ENCODE measurements at places on chromosomes 16 and 17.

- DNase-seq = no peak
Observed at GRCh38 chr17:78742901-78743300, 39.2 kb downstream of the CYTH1 start.

DNA sequence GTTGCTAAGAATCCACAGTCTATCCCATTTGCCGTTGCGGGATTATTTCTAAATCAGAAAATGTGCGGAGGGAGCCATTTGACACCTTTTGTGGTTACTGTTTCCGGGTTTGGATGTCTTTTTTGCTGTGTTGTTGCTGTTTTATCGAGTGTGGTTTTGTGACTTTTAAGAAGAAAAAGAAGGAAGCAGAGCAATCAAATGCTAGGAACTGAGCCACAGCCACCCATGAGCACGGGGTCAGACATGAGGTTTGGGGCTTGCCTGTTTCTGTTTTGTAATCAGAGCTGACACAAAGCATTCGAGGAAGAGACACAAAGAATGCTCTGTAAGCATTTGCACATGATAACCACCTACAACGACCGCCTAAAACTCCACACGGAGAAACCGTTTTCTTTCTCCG lies 53.1 kb upstream of the CHMP6 start:
- DNase-seq = peak; percentile 40

- no peak for DNase-seq
Observed at GRCh38 chr17:35265566-35266141, 22.8 kb downstream of the SLFN5 start.

DNA sequence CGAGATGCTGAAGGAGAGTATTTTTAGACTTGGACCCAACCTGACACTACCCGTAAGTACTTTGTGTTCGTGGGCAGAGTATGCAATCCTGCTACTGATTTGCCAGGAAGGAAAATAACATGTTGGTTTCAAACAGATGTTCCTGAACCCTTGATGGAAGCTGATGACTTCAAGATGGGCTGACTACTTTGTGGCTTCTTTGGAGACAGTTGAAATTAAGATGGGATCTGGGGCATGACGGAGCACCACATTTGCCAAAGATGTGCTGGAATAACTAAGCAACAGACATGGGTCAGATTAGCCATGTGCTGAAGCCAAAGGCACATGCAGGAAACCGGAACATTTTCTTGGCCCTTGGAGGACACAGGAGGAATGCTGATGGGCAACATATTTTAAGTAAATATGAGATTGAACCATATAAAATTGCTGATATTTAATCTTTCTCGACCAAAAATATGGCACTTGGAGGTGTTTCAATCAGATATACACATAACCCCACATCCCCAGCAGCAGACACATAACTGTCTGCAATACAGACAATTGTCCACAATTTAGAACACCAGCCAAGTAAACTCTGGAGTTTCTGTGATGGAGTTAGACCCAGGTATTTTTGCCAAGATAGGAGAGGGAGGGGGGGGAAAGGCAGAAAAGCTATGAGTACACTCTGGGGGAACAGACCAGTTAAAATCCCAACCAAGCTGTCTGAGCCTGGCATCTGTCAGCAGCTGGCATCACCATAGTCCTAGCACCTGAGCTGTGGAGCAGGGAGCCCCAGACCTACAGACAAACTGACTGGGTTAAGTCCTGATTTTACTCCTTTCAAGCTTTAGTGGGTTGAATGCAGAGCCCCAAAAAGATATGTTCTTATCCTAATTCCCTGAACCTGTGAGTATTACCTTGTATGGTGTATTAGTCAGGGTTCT lies 329.4 kb upstream of the CDH5 start:
- no peak for DNase-seq

- DNase-seq = no peak
Observed at GRCh38 chr16:53515811-53516210, 12.8 kb upstream of the AKTIP start.

DNA sequence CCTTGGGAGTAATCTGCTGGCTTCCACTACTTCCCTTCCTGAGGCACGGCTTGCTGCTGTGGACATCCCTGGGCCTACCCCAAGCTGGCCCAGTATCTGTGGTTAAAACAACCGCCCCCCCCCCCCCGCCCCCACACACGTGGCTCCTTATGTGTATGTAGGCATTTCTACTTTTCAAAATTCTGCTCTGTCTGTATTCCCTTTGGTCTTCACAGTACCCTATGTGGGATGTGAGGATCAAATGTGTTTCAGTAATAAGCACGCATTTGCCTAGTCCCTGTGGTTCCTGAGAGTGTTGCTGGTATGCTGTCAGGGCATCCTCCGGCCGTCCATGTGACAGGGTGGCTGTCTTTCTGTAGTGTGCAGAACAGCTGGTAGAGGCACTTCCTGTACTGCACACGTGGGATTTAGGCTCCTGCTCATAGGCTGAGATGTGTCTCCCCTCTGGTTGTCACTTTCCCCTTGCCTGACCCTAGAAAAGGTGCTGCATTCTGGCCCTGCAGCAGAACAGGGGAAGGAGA lies 2.2 kb downstream of the NT5M start:
- peak; percentile 34 for DNase-seq

- DNase-seq = no peak
Observed at GRCh38 chr17:71757156-71757555, 363.7 kb upstream of the SOX9 start.

- no peak for DNase-seq
Observed at GRCh38 chr16:5965321-5965720, 867.7 kb upstream of the EEF2KMT start.

DNA sequence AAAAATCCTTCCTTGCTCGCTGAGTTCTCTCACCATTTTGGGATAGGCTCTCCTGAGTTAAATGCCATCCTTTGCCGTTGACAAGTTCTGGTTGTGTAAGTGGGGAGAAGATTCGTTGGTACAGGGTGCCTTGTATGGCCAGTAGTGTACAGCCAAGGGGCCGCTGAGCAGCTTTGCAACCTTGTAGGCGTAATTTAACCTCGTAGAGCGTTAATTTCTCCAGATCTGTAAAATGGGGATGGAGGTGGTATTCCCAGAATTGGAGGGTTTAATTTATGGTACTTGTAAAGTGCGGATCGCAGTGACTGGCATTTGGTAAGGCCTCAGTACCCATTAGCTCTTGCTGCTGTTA lies 1.4 kb downstream of the ARSG start:
- no peak for DNase-seq

DNA sequence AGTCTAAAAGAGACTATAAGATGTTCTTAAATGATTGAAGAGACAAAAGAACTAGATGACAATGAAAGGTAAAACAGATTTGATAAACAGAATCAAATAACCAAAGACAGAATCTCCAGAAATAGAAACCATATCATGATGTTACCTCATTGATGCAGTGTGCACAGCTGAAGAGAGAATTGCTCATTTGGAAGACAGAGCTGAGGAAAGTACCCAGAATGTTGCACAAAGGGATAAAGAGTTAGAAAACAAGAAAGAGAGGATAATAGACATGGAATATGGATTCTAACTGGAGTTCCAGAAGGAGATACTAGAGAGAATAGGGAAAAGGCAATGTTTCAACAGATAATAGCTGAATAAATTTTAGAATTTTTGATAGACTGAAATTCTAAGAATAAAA lies 47.9 kb downstream of the CYLD start:
- DNase-seq = no peak

GRCh38 chr16:49491771-49492761 lies 118.5 kb downstream of the C16orf78 start:
- peak; percentile 19 for DNase-seq

DNA sequence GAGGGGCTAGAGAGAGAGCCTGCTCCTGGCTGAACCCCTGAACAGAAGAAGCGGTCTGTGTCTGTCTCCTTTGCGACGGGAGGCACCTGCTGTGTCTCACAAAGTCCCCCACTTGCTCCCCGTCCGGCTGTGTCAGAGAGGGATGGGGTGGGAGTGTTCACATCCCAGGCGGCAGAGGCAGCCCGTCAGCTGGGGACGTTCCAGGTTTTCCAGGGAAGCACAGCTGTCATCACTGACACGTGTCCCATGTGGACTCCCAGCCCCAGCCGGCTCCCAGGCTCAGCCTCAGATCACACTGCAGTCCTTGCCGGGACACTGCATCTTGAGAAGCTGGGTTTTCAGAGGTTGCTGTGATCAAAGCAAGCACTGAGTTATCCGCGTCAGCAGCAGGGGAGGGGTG lies 1.6 kb downstream of the TELO2 start:
- no peak for DNase-seq

DNA sequence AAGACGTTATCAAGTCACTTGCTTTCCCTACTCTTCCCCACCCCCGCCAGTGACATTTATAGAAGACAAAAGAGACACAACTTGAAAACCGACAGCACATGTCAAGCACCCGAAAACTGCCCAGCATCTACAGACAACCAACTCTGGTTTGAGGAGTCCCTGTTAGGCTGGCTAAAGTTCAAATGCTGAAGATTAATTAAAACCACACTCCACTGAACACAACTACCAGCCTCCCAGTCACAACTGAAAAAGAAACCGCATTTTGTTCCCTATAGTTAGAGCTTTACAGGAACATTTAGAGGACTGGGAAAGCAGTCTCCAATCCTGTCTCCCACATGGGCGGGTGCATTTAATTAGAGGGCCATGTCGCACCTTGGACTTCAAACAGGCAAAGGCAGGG lies 73.0 kb upstream of the COX10 start:
- no peak for DNase-seq

- no peak for DNase-seq
Observed at GRCh38 chr17:40203131-40203530, 16.0 kb upstream of the WIPF2 start.

DNA sequence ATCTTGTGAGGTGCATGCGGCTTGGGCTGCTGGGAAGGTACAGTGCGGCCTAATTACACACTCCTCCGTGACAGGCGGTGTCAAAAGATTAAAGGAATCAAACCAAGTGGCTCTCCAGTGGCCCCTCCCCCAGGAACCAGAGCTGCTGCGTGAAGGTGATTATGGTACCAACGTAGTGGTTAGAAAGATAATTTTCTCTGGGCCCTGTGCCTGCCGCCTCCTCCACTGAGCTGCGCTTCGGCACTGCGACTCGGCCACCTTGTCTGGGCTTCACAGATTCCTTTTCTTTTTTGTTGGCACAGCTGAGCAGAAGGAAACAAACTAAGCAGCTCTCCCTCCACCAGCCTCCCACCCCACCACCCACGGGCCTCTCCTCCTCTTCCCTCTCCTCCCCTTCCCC lies 113.2 kb upstream of the SDK2 start:
- DNase-seq = no peak

GRCh38 chr16:21650521-21650920 lies 1.9 kb downstream of the IGSF6 start:
- DNase-seq = no peak

GRCh38 chr16:82735186-82735585 lies 108.4 kb downstream of the CDH13 start:
- no peak for DNase-seq

GRCh38 chr17:75827308-75828075 lies 16.7 kb downstream of the UNC13D start:
- peak; percentile 66 for DNase-seq

GRCh38 chr17:27430882-27431491 lies 25.3 kb upstream of the KSR1 start:
- peak; percentile 8 for DNase-seq

- no peak for DNase-seq
Observed at GRCh38 chr17:21100636-21101035, 26.1 kb upstream of the DHRS7B start.

DNA sequence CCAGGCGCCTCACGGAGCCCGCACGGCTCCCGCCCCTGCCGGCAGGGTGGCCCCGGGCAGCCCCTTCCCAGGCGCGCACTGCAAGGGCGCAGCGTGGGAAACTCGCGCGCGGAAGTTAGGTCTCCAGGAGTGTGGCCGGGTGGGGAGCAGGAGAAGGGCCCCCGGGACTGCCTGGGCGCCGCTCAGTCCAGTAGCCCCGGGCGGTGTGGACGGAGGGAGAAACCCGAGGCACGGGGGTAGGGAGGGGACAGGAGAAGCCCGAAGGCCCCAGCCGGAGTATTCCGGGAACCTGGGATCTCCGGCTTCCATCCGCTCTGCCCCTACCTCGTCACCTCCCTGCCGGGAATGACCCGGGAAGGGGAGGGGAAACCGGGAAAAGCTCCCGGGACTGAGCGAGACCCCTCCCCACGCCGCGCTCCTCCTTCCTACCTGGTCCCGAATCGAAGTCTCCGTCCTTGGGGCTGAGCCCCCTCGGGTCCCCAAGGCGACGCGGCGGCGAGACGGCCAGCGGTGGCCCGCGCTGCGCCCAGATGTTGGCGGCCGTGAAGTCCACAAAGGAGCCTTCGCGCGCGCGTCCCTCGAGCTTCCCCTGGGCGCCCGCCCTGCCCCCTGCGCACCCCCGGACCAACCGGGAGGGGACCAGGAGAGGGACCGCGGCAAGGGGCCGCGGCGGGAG lies 418 bp downstream of the SOCS3 start:
- DNase-seq = peak; percentile 48

DNA sequence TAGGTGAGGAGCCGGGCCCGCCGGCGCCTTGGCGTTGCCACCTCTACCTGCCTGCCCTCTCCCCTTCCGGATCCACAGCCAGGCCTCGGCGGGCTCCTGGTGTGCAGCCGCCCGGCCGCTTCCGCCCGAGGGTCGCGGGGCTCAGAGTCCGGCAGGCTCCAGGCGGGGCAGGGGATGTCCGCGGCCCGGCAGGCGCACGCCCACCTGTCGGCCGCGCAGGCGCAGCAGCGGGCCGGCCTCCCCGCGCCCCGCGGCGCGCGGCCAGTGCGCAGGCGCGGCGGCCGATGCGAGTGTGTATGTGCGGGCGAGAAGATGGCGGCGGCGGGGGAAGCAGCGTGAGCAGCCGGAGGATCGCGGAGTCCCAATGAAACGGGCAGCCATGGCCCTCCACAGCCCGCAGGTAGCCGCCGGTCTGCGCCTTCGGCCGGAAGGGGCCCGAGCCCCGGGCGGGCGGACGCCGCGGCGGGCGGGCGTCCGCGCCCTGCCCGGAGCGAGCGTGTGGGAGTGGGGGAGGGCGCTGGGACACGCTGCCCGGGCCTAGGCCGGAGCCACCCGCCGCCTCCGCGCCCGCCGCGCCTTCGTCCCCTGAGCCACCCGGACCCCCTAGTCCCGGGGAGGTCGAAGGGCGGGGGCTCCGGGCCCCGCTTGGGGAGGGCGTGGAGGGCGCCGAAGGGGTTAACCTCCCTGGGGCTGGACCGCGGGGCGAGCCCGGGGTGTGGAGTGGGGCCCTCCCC lies at the start of gene USP10:
Gene USP10 (plus strand): TSS at position 289 of the 734 bp plus-strand sequence. CDS start 91 bp downstream, at position 380.
- DNase-seq = peak; percentile 83

GRCh38 chr16:25073854-25074253 lies 37.7 kb upstream of the LCMT1 start:
- DNase-seq = no peak

GRCh38 chr17:82063424-82064415 lies 1.9 kb downstream of the DUS1L start:
- no peak for DNase-seq

- no peak for DNase-seq
Observed at GRCh38 chr16:53901408-53901807, 197.5 kb downstream of the FTO start.
